ENCODE measurements at places on chromosomes 1 and 21.

- no peak for ATAC-seq
Observed at GRCh38 chr1:243454328-243454997, 198.6 kb downstream of the SDCCAG8 start.

GRCh38 chr1:236799001-236799400 is 3.9 kb downstream of the MTR start:
- no peak for ATAC-seq

GRCh38 chr1:175599212-175599705 is 144.1 kb downstream of the TNR start:
- ATAC-seq = no peak

- no peak for ATAC-seq
Observed at GRCh38 chr1:48526008-48526710, 54.2 kb upstream of the SPATA6 start.

DNA sequence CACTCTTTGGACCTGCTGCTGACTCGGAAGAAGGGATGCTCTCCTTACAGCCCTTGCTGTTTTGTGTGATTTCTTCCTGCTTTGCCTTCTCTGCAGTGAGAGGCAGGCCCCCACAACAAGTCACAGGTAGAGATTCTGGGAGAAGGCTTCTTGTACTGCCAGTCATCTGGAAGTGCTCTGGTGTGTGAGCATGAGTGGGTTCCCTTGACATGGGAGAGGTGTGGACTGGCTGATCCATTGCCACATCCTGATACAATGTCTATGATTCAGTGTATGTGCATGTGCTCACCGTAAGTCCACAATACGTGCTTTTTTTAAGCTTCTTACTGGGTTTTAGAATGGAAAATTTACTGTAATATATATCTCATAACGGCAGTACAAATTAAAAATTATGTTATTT is 46.0 kb upstream of the PLA2G4A start:
- ATAC-seq = no peak

GRCh38 chr1:32060914-32061313 is 11.8 kb upstream of the TMEM39B start:
- ATAC-seq = no peak

- no peak for ATAC-seq
Observed at GRCh38 chr1:74396462-74396861, 115.9 kb downstream of the LRRC53 start.

- no peak for ATAC-seq
Observed at GRCh38 chr1:6950001-6950765, 164.9 kb downstream of the CAMTA1 start.

- no peak for ATAC-seq
Observed at GRCh38 chr1:223423641-223424233, 30.5 kb downstream of the CCDC185 start.

- no peak for ATAC-seq
Observed at GRCh38 chr1:93196591-93196990, 16.1 kb downstream of the CCDC18 start.

DNA sequence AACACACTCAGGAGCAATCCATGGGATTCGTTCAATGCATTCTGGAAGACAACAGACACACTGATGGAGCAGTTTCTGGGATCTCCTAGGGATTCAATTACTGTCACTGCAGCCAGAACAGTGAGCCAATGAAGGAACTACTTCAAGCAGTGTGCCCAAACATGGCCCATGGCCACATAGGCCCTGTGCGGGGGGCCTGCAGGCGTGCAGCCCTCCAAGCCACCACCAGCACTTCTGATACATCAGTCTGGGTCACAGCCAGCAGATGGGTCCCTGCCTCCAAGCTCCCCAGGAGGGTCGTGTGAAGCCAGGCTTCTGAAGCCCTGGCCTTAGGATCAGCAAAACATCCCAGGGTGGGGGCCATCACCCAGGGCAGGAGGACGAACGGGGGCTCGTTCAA is 99.3 kb downstream of the RAVER2 start:
- no peak for ATAC-seq

GRCh38 chr1:240987928-240988327 is 369.1 kb downstream of the RGS7 start:
- ATAC-seq = no peak

Measured in activated T-helper 17 cell treated with anti-CD3 and anti-CD28 coated beads, Interleukin-2, amount 50 U/mL, for 72 hours (primary cell).